ENCODE measurements at places on chromosomes 7 and 10.

GRCh38 chr10:80504897-80505465, 32.7 kb upstream of the SH2D4B start:
- DNase-seq: no peak

GRCh38 chr10:122252805-122253204, 18.3 kb upstream of the BTBD16 start:
- no peak for DNase-seq

DNA sequence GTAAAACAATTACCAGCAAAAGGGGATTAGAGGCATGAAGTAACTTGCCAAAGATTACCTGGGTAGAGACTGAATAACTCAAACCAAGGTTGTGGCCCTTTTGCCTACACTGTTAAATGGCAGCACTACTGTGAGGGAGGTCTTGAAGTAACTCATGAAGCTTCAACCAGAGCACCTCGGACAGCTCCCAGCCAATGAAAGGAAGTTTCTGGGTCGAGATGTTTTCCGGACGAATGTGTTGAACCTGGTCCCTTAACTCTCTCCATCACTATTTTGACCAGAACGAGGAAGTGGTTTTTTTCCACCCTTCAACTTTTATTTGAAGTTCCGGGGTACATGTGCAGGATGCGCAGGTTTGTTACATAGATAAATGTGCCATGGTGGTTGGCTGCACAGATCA, 133.6 kb upstream of the PRKCQ start:
- no peak for DNase-seq

DNA sequence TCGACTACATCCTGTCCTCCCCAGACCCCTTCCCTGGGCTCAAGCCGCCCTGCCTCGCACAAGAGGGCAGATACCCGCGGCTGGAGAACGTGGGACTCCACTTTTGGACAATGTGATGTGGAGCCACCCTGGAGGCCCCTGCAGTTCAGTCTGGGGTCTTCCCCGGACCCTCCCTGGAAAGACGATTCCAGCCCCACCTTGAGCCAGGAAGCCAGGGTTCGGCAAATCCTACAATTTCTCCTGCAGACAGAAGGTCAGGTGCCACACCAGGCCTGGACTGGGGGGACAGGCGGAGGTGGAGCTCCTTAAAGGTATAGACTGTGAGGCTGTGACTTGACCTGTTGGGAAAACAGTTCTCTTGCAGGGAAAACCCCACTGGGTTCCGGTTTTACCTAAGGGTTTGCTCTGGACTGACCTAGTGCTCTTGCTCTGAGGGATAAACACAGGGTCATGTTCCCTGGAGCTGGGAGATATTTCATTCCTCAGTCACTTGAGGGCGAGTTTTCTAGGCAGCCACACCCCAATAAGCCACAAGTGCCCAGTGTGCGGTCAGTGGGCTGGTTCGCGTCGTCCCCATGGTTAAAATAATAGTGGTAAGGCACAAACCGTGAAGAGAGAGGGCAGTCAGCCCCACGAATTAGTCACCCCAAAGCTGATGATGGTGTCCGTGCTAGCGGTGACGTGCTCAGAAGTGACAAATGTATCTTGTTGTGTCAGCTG, 1.6 kb downstream of the FOXL3 start:
- no peak for DNase-seq

DNA sequence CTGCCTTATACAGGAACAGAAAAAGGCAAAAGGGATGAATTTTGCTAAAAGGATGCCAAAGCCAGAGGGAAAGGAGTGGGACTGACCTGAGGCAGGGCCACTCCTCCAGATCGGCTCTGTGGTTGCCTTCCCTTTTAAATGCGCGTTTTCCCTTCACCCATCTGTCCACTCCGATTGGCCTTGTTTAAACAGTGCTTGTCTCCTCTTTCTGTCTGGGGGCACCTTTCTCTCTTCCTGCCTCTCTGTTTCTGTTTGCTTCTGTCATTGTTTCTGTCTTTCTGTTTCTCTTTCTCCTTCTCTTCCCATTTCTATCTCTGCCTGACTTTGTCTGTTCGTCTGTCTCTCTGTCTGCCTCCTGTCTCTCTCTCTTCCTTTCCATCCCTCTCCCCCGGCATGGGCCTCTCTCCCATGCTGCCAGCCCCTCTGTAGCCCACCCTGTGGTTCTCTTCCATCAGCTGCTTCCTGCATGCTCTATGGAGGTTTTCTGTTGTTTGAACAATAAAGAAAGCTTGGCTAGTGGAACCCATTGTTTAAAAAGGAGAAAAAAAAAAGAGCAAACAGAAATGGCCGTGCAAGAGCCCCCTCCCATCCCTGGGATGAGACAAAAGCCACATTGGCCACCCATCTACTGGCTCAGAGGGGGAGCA, 29.5 kb upstream of the HSPB1 start:
- no peak for DNase-seq

DNA sequence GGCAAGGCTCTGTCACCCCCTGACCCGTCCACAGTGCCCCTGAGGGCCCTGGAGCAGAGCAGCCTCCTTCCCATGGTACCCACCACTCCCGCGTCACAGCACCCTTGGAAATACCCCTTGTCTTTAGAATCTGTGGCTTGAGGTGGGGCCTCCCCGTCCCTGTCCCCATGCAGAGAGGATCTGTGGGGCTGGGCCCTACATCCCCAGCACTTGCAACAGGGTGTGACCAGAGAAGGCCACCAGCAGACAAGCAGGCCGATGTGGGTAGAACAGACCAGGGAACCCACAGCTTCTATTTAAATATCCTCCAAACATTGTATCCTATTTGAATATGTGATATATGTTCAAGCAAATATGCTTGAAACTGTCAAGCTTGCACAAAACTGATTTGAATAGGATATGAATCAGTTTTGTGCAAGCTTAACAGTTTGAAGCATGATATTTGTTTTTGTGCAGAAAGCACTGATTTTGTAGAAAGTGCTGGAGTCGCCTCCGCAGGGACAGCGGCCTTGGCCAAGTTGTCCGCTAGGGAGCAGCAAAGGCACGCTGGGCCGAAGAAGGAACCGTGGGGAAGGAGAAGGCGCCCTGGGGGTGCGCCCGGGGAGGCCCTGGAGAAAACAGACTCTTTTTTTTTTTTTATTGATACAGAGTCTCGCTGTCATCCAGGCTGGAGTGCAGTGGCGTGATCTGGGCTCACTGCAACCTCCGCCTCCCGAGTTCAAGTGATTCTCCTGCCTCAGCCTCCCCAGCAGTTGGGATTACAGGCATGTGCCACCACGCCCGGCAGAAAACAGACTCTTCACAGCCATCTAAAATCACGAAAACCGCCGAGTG, 2.2 kb downstream of the CFAP46 start:
- DNase-seq: no peak

- no peak for DNase-seq
Observed at GRCh38 chr7:111842491-111842890, 280.2 kb upstream of the IMMP2L start.
